ENCODE measurements at places on chromosomes 2 and 18. TPM values are rescaled to one million over a fixed set of nuclear protein-coding genes. Genes with fewer than 3 reads are reported as not detected.

CELF4 gene
- total RNA-seq, result not detected

NOSTRIN gene
- not detected for total RNA-seq

DNA sequence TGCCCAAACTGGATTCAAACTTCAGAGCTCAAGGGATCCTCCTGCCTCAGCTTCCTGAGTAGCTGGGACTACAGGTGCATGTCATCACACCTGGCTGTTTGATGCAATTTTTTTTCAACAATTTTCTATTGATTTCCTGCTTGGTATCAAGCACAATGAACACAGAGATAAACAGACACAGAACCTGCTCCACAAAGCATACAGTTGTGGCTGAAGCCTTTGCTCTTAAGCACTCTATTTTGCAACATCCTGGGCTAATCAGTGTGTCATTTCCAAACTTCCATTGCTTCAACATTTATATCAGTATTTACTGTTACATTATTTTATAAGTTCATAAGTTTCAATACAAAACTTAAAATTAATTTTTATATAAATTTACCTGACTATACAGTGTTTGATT lies 79.4 kb downstream of the NEB start:
- H3K27me3 ChIP-seq, result no peaks in the 10 kb centered on the region
- H3K4me1 ChIP-seq, result no peaks in the 10 kb centered on the region
- DNase-seq, result no peak
- no peaks in the 10 kb centered on the region for H3K36me3 ChIP-seq
- no peak overlapping the region for H3K27ac ChIP-seq
- H3K4me3 ChIP-seq, result no peak overlapping the region

GRCh38 chr2:55025082-55025481 lies 25.2 kb downstream of the RTN4 start:
- H3K4me1 ChIP-seq, result peaks cover 88% of the 10 kb centered on the region
- no peaks in the 10 kb centered on the region for H3K27me3 ChIP-seq
- peak overlapping the region; percentile 50 for H3K4me3 ChIP-seq
- peak; percentile 75 for DNase-seq
- H3K36me3 ChIP-seq, result no peaks in the 10 kb centered on the region

- no peaks in the 10 kb centered on the region for H3K4me1 ChIP-seq
- no peaks in the 10 kb centered on the region for H3K36me3 ChIP-seq
- H3K4me3 ChIP-seq, result no peak overlapping the region
- H3K27ac ChIP-seq, result no peak overlapping the region
Measured at GRCh38 chr18:286515-287310, 18.9 kb upstream of the THOC1 start.

GRCh38 chr2:230886671-230887071 lies 21.9 kb downstream of the ITM2C start:
- H3K4me1 ChIP-seq, result peaks cover 15% of the 10 kb centered on the region
- H3K27ac ChIP-seq, result no peak overlapping the region
- DNase-seq, result no peak

RIOK3 gene
- total RNA-seq, result 25.1 TPM

EIF4E2 gene
- 58.2 TPM for total RNA-seq

DNA sequence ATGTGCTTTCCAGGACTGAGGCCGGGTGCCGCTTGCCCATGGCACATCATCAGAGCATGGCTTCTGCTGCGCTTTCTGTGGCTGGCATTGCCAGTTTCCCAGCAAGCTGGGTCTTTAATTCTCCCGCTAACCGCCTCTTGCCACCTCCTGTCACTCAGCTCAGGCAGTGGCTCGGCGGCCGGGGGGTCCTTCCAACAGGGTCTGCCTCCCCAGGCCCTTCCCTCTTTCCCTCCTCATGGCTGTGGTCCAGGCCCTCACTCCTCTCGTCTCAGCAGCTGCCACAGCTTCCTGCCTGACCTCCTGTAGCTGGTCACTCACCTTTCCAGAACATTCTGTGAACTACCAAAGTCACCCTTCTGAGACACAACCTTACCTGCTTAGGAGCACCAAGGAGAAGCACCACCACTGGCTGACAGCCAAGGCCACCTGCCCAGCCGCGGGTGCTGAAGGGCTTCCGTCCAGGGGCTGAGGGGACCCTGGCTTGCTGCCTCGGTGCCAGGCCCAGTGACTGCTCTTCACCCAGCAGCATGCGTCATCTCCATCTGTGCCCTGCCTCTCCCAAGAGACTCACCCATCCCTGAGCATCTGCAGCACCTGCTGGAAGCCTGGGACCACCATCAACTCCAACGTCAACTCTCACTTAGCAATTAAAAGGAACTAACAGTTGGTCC lies 22.6 kb downstream of the CHMP1B start:
- no peaks in the 10 kb centered on the region for H3K36me3 ChIP-seq
- no peak overlapping the region for H3K4me3 ChIP-seq
- H3K4me1 ChIP-seq, result no peaks in the 10 kb centered on the region
- no peak overlapping the region for H3K27ac ChIP-seq
- DNase-seq, result no peak

MARCO gene
- total RNA-seq, result not detected

- H3K27me3 ChIP-seq, result no peaks in the 10 kb centered on the region
- no peaks in the 10 kb centered on the region for H3K4me1 ChIP-seq
- no peak overlapping the region for H3K27ac ChIP-seq
- no peak overlapping the region for H3K4me3 ChIP-seq
Measured at GRCh38 chr2:200337621-200338020, 31.1 kb downstream of the SPATS2L start.

Measured in Karpas-422 (cell line).